ENCODE measurements at places on chromosomes 2 and 18.

DNA sequence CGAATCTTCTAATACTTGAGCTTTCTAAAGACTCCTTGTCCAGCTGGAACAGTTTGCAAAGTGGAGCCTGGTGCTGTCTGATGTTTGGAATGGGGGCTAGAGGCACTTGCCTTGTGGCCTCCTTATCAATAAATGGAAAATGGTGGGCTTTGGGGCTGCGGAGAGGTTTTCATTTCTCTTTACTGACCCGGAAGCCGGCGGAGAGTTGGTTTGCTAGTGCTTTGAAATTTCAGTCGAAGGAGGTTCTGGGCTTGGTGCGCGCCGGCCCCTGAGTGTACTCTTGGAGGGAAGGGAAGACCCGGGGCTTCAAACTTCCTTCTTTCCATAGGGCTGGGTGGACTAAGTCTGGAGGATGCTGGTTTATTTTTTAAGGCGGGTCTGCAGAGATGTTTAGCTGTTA lies 714 bp downstream of the RPIA start:
- DNase-seq, result peak; percentile 49

DNA sequence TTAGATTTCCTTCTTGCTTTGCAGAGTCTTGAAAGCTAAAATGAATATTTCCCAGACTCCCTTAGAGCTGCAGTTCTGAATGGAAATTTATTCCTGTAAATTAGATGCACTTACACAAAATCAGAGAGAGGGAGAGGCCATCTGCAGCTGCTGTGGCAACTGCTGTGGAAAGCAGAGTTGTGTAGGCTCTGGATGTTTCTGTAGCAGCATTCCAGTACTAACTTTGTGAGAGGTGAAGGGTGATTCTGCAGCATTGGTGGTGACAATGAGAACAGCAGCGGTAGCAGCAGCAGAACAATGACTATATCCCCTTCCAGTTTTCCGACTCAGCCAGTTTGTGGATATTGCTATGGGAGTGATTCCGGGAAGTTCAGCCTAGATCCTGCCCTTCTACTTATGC lies 433.0 kb upstream of the REG3G start:
- DNase-seq, result no peak

GRCh38 chr2:200435379-200435778 lies 74.5 kb downstream of the KCTD18 start:
- DNase-seq, result peak; percentile 63

GRCh38 chr18:78407466-78407844 lies 572.2 kb upstream of the SALL3 start:
- no peak for DNase-seq

- no peak for DNase-seq
Observed at GRCh38 chr18:76391038-76391437, 104.0 kb downstream of the ZNF516 start.

GRCh38 chr2:199485732-199486335 lies 28.1 kb upstream of the SATB2 start:
- DNase-seq, result peak; percentile 21

DNA sequence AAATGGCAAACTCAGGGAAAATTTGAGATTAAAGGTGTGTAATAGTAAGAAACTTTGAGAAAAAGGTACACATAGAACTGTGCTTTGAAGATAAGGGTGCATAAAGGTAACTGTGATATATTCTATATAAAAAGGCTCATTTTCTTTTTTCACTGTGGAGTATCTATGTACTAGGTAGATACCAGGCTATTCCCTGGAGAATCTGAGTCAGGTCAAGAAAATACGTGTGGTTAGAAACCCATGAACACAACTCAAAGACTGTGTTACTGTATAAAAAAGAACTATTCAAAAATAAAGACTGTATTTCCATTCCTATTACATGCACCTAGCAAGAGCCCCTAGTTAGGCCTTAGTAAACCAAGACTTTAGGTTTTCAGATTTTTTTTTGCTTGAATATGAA lies 100.1 kb upstream of the GRB14 start:
- DNase-seq, result no peak

- peak; percentile 56 for DNase-seq
Observed at GRCh38 chr2:184596819-184597411, 1.4 kb upstream of the ZNF804A start.

DNA sequence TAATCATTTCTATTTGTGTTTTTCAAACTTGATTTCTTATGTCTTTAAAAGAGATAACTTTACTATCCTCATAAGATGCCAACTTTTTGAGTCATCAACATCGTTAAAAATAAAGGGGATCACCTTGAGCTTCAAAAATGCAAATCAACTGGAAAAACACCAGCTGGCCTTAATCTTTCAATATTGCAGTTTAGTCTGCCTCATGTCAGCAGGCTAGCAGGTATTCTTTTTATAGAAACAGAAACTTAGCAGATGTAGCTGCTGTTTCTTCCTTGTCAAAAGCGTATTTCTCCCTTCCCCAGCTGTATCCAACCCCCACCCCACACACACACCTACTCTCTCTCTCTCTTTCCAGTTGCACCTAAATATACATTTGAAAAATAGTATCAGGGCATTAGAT lies 154.1 kb upstream of the ZNF804A start:
- DNase-seq, result no peak

DNA sequence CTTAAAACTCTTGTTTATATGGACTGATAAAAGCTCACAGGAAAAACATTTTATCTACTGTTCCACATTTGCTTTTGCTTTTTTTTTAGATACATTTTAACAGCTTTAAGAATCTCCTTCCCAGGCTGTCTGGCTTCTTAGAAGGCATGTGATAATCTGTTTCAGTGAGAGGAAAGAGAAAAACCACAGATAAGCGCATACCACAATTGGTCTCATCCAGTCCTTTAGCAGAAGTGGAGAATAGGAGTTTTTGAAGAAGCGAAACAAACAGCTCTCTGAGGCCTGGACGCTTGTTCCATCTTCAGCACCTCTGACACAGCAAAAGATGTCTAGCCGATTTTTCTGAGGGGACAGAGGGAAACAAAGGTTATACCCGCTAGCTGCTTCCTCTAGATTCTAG lies 37.6 kb downstream of the RMC1 start:
- DNase-seq, result no peak

GRCh38 chr2:99911736-99912135 lies 230.7 kb downstream of the AFF3 start:
- no peak for DNase-seq

DNA sequence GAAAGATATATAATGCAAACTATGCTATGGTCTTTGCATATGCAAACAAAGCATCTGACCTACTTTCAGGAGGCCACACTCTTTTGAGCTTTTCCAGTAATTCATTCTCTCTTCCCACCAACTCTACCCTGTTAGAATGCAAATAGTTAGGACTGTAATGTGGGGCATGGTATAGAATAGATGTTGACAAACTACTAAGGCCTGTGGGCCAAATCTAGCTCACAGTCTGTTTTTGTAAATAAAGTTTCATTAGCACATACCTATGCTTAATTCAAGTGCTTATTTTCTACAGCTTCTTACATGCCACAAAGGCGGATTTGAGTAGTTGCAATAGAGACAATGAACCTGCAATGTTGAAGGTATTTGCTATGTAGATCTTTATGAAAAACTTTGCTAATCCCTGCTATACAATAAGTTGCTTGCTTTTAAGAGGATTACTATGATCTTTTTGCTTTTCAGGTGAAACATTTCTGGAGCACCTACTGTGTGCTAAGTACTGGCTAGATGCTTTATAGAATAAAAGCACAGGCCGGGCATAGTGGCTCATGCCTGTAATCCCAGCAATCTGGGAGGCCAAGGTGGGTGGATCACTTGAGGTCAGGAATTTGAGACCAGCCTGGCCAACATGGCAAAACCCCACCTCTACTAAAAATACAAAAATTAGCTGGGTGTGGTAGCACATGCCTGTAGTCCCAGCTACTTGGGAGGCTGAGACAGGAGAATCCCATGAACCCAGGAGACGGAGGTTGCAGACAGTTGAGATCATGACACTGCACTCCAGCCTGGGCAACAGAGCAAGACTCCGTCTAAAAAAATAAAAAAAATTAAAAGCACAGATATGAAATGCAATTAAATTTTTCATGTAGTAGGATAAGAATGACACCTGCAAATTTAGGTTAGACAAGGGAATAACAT lies 267.8 kb downstream of the DPP10 start:
- no peak for DNase-seq

All from foreskin fibroblast (primary cell).